Stimulated activated CD8-positive, alpha-beta memory T cell treated with anti-CD3 and anti-CD28 coated beads, Interleukin-7, amount 100 ng/mL, for 4 hours (primary cell): ENCODE measurements at places on chromosomes 1 and 21.

- DNase-seq, result no peak
Measured at GRCh38 chr1:91745640-91746373, 140.1 kb downstream of the TGFBR3 start.

DNA sequence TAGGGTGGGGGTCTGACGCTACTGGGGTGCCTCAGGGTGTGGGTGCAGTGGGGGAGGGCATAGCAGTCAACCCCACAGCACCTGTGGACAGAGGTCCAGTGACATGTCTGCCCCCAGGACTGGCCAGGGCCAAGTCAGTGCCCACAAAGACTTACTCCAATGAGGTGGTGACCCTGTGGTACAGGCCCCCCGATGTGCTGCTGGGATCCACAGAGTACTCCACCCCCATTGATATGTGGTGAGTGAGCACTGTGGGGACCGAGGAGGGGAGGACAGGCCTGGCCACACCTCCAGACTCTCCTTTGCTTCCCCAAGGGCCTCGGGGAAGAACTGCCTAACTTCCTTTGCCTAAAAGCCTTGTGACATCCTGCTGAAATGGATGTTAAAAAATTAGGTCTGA, 23.5 kb downstream of the CDK18 start:
- no peak for DNase-seq

DNA sequence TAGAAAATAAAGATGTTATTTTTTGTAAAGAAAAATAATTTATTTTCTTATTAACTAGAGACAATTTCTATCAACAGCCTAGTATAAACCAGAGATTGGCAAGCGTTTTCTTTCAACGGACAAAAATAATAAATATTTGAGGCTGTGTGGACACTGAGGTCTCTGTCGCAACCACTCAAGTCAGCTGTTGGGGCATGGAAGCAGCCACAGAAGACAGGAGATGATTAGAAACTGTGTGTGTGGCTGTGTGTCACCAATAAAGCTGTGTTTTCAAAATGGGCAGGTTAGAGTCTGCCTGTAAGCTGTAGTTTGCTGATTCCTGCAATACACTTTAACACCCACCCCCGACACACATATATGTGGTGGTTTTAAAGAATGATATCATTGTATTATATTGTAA, 200.6 kb upstream of the HMCN1 start:
- no peak for DNase-seq

DNA sequence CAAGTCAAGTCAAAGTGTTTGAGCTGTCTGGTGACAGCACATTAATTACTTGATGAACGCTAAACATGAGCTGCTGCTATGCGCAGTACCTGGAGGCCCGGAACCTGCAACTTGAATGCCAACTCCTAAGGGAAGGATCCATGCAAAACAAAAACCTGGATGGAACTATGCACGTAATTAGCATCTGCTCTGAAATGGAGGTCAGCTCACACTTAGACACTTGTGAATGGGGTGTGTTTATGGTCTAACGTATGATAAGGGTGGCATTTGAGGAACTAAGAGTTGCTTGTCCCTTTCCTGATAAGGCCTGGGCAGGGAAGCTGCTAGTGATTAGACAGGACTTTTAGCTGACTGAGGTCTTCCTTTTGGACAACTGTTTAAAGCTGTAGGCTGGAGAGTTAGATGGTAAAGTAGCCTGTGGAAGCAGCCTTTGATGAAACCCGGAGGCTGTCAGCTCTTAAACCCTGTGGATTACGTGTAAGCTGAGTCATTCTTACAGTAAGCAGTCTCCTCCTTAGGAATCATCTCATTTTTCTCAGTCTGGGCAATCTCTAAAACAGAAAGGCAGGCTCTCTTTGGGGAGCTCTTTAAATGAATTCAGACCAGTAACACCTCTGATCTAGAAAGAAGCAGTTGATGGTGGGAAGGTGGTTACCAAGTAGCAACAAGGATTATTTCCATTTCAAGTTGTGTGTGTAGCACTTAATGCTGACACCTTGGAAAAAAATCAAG, 6.8 kb downstream of the TENT5C start:
- DNase-seq, result no peak

- DNase-seq, result no peak
Measured at GRCh38 chr1:22376001-22376400, 75.7 kb upstream of the ZBTB40 start.

GRCh38 chr1:219296430-219297355, 123.0 kb downstream of the LYPLAL1 start:
- no peak for DNase-seq

- no peak for DNase-seq
Measured at GRCh38 chr21:44943005-44943685, 3.3 kb downstream of the SLX9 start.

DNA sequence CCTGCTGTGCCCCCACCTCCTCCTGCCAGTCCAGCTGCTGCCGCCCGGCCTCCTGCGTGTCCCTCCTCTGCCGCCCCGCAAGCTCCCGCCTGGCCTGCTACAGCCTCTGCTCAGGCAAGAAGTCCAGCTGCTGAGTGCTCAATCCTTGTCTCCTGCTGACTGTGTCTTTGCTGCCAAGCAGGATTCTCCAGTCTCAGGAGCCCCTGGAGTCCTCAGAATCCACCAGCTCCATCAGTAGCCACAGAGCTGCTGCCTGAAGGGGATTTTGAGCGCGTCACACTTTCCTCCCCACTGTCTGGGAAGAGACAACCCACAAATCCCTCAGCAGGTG, 973 bp downstream of the KRTAP10-11 start:
- DNase-seq, result no peak

DNA sequence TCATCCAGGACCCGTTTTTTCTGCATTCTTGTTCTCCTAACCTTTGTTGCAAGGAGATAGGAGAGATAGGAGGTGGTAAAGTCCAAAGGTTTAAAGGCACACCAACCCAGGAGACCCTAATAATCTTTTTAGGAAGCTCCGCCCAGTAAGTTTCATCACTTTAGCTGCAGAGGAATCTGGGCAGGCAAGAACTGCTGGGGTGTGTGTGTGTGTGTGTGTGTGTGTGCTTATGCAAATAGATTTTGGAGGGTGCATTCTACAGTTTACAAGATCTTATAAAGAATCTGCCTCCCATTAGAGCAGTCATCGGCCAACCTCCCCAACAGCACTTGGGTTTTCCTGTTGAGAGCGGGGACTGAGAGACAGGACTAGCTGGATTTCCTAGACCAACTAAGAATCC, 3.9 kb upstream of the IL10 start:
- no peak for DNase-seq

DNA sequence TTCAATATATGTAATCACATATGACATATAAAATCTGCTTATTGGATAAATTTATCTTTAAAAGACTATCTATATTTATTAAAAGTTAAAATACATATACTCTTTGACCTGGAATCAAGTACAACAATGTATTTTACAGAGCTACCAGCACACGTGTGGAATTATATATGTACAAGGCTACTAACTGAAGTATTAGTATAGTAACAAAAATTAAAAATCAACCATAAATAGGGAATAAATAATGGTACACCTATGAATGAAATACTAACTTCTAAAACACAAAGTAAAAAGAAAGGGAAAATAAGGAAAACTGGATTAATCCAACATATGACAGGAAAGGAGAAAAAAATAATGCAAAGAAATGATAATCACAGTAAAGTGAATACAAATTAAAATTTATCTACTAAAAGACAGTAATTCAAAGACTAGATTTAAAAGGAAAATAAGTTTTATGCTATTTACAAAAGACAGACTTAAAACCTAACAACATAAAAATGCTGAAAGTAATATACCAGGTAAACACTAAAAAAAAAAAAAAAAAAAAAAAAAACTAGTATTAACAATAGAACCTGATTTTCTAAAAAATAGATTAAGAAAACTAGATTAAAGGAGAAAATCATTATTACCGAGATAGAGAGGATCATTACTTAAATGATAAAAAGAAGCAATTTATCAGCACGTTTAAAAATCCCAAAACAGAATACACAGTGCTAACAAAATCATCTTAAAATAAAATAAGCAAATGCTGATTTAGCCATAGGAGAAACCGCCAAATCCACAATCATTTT, 27.9 kb downstream of the MRPL39 start:
- DNase-seq, result no peak

GRCh38 chr1:116392717-116393404, 19.8 kb downstream of the ATP1A1 start:
- DNase-seq, result no peak

- no peak for DNase-seq
Measured at GRCh38 chr1:61612602-61613001, 112.3 kb downstream of the TM2D1 start.

GRCh38 chr1:78884685-78885452, 121.7 kb downstream of the ADGRL4 start:
- DNase-seq, result no peak

GRCh38 chr1:201424146-201424545, 2.6 kb upstream of the TNNI1 start:
- no peak for DNase-seq

DNA sequence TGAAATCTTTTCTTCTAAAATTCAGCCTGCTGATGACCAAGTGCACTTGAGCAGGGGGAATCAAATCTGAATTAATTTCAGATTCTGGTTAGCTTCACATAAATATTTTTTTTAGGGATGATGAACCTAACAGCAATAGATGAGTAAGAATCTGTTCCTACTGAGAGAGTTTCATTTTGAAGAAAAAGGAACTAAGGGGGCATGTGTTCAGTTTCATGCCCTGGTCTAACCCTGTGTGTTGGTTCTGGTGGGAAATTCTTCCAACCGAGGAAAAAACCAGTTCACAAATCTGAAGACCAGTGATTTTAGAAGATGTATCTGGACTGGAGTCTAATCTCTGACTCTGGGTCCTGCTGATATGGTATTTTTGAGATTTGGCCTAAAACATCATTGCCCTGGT, 13.7 kb downstream of the SELL start:
- no peak for DNase-seq

DNA sequence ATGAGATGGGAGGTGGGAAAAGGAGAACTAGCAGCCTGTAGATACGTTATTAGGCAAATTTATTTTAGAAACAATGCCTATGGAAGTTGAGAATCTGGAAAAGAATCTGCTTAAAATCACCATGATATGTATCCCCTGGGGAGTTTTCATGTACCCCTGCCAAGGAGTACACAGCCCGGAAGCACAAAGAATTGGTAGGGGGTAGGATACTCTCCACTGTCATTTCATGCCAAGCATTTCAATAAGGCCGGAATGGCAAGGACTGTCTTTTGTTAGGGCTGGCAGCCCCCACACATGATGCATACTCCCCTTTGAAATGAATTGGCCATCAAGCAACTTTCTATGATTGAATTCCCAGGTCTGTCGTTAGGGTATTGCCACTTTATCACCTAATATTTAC, 111.5 kb upstream of the APP start:
- DNase-seq, result no peak

GRCh38 chr1:223752721-223753515, 40.6 kb downstream of the CAPN2 start:
- DNase-seq, result no peak

GRCh38 chr1:41883507-41883906, 35.2 kb downstream of the HIVEP3 start:
- DNase-seq, result no peak

GRCh38 chr1:21742578-21742977, 40.4 kb downstream of the USP48 start:
- no peak for DNase-seq

GRCh38 chr1:153642161-153642560, 8.3 kb downstream of the CHTOP start:
- no peak for DNase-seq

- no peak for DNase-seq
Measured at GRCh38 chr1:157960773-157961172, 32.7 kb upstream of the KIRREL1 start.

- DNase-seq, result no peak
Measured at GRCh38 chr1:91872000-91872399, 14.0 kb downstream of the TGFBR3 start.

GRCh38 chr1:60583696-60584095, 498.7 kb upstream of the NFIA start:
- DNase-seq, result no peak

DNA sequence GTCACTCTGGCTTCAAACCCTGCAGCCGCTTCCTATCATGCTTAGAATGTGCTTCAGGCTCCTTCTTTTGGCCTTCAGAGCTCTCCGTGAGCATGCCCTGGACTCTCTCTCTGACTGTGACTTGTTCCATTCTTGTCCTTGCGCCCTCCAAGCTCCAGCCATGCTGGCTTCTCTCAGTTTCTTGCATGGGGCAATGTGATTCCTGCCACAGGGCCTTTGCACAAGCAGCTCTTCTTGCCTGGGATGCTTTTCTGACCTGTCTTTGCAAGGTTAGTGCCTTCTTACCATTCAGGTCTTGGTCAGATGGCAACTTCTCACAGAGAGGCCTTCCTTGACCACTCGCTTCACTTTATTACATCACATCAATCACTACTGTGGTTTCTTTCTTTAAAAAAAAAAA, 66.1 kb downstream of the NFASC start:
- DNase-seq, result no peak

DNA sequence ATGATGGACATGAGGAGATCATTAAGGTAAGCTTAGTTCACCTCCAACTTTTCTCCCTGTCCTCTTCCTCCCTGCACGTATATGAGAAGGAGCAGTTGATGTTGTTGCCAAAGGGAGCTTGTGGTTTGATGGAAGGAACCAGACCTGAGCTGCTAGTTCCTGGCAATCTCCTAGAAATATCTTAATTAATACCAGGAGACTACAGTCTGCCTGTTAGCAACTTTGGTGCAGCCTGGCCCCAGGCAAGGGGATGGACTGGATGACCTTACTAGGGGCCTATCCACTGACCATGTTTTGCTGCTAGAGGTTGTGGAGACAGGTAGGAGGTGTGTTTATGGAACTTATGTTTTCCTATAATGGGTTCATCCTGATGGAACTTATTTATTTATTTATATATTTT, 22.6 kb downstream of the TUFT1 start:
- no peak for DNase-seq

- DNase-seq, result no peak
Measured at GRCh38 chr21:42433946-42434551, 30.3 kb downstream of the UBASH3A start.

DNA sequence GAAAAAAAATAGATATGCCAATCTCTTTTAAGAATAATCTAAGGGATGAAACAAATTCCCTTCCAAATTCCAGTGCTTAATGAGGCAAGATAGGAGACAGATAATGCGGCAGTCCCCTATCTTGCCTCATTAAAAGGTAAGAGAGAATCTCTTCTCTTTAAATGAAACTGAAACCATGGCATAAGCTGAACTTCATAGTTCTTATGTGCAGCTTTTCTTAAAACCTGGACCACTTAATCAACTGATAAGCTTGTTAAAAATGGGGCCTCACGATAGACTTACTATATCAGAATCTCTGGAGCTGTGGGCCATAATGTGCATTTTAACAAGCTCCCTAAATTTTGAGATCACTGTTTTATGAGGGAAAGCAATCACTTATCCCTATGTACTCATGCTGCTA, 79.2 kb downstream of the NIBAN1 start:
- DNase-seq, result no peak

- no peak for DNase-seq
Measured at GRCh38 chr1:225389843-225390242, 38.0 kb downstream of the LBR start.

- DNase-seq, result no peak
Measured at GRCh38 chr21:16597753-16598152, 868.0 kb downstream of the USP25 start.

DNA sequence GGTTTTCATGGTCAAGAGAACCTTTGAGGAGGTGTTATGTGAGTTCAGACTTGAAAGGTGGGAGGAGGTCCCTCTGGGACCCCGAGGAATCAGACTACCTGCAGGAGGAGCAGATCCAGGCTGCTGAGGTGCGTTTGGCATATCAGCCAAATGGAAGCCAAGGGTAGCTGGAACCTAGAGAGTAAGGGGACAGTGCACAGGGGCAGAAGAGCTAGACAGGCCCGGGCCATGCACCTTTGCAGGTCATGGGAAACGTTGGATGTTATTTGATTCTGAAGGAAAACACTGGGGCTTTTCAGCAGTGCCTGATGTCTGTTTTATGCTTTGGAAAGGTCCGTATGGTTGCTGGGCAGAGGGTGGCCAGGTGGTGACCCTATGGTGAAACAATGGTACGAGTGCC, 169.2 kb downstream of the PGBD5 start:
- DNase-seq, result no peak
